ENCODE measurements at places on chromosomes 13 and 19.

- no peak for DNase-seq
These were observed 1.1 kb downstream of the VSTM2B start for GRCh38 chr19:29526730-29527499.

- DNase-seq: peak; percentile 87
These were observed 319.5 kb downstream of the SHISA2 start for GRCh38 chr13:25732111-25732865.

- DNase-seq: no peak
These were observed 54.5 kb downstream of the CCDC70 start for GRCh38 chr13:51916051-51916818.

- no peak for DNase-seq
These were observed 3.5 kb downstream of the TMEM150B start for GRCh38 chr19:55321466-55322137.

DNA sequence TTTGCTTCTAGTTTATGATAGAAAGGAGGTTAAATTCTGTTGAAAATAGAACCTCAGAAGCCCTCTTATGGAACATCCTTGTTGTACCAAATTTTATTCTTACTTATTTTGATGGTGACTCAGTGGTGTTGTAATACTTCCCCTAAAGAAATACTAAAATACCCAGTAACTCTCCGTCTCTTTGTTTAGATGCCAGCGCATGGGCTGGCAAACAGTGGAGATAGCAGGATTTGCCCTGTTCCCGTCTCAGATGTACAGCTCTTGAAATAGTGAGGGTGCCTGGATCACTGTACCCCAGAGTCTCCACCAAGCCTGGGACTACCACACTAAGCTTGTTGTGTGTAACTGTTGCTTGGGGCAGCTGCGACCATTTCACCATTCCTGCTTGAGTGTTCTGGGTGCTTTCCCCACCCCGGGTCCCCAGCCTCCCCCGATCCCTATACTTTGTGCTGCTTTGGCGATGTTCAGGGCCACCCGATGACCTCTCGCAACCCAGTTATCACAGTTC, 67.0 kb upstream of the TEX29 start:
- peak; percentile 43 for DNase-seq

GRCh38 chr13:77859450-77859849, 59.2 kb downstream of the EDNRB start:
- peak; percentile 84 for DNase-seq

GRCh38 chr19:22625266-22626035, 8.7 kb upstream of the ZNF492 start:
- DNase-seq: no peak

- peak; percentile 35 for DNase-seq
These were observed 7.5 kb downstream of the PLA2G4C start for GRCh38 chr19:48102870-48103751.

DNA sequence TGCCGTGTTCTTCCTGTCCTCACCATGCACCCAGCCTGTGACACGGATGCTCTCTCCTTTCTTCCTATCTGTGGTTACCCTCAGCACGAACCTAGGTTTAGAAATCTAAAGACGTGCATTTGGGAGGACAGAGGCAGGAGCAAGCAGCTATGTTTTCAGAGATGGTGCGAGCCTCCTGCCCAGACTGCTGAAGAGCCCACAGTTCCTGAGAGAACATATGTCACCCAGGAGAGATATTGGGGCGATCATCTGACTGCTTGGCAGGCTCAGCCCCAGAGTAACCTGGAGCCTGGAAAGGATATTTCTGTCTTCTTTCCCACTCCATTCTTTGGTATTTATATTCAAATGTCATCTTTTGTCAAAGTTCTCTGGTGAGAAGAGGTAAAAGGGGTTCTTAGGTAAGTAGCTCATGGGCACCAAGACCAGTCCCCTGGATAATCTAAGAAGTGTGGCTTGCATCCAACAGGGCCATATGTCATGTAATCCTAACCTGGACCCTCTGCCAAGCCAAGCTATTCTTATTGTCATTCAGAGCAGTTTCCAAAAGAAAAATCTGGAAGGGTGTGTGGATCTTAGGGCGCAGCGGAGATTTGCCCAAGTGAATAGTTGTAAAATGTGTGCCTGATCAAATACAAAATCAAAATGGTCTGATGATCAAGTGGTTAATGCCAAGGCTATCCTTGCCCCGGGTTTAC, 59.5 kb downstream of the FGF9 start:
- no peak for DNase-seq

GRCh38 chr19:36605877-36606478, 865 bp downstream of the ZNF382 start:
- DNase-seq: no peak

DNA sequence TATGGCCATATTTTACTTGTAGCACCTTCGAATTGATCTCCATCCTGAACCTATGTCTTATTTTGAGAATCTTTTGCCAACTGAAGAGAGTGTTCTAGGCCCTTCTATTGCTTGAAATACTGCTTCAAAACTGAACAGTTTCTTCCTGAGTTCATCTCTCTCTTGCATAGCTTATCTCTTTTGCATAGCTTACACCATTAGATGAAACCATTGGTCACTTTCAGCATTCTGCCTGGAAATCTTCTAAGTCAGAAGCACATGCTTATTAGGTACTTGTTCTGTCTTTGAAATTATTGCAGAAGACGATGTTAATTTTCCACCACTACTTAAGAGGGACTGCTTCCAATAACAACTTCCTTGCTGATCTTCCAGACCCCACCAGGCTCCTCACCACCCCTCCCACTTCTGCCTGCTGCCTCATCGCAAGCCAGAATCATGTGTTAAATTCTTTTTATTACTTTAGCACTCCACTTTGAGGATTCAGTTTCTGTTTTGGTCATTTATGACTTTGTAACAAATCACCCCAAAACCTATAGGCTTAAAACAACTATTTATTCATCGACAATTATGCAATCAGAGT, 122.4 kb upstream of the MAB21L1 start:
- no peak for DNase-seq
